HL-60 (cell line): ENCODE measurements at places on chromosomes 3 and 15.

GRCh38 chr3:3860235-3860634 lies 61.0 kb downstream of the LRRN1 start:
- no peak for DNase-seq

DNA sequence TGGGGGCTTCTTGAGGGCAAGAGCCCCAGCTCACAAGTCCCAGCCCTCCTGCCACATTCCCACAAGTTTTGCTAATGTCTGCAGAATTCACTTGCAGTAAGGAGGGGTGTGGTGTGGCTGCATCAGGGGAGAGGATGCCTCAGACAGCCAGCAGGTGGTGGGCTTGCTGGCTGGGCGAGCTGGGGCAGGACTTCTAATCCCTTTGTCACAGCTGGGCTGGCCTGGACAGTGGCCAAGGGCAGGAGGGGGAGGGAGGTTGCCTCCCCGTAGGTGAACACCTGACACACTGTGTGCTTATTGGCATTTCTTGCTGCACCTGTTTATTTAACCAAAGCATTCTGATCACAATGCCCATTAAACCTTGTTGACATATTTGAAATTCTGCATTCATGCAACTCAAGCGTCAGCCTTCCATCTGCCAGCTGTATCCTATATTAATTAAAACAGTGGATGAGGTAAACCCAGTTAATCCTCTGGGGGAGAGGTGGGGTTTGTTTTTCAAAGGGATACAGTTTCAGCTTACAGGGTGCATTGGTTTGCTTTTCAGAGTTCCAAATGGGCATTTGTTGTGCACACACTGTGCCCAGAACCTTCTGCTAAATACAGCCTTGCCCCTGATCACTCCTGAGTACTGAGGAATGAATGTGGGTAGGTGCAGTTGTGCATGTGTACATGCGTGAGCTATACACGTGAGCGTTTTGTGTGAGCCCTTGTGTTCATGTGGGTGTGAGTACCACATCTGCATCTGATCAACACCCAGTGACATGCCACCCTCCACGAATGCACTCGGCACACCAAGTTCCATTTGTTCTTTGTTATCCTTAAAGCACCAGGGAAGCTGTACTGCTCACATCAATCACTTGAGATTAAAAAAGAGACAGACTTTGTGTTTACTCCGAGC lies 268.7 kb downstream of the XXYLT1 start:
- DNase-seq, result peak; percentile 78

DNA sequence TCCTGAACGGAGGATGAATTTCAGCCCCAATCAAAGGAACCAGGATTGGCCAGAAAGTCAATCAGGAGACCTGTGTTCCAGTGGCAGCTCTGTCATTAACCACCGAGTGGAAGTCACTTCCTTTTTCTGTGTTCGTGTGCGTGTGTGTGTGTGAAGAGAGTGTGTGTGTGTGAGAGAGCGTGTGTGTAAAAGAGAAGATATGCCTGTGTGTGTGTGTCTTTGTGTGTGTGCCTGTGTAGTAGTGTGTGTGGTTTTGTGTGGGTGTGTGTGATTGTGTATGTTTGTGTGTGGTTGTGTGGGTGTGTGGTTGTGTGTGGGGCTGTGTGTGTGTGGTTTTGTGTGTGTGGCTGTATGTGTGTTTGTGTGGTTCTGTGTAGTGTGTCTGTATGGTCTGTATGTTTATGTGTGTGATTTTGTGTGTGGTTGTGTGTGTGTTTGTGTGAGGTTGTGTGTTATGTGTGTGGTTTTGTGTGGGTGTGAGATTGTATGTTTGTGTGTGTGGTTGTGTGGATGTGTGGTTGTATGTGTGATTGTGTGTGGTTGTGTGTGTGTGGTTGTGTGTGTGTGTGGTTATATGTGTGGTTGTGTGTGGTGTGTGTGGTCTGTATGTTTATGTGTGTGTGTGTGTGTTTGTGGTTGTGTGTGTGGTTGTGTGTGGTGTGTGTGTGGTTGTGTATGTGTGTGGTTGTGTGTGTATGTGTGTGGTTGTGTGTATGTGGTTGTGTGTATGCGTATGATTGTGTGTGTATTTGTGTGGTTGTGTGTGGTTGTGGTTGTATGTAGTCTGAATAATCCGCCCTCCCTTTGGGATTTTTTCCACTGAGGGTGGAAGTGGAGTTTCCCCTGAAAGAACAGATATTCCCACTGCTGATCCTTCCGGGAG lies 314.4 kb downstream of the SHQ1 start:
- DNase-seq, result peak; percentile 72

GRCh38 chr3:73510334-73510733 lies 114.4 kb downstream of the PDZRN3 start:
- DNase-seq, result no peak

- DNase-seq, result peak; percentile 1
Measured at GRCh38 chr15:53384417-53384816, 375.0 kb downstream of the WDR72 start.
